Colonic mucosa (tissue), 4 donors: ENCODE measurements at places on chromosomes 3 and 15. TPM values are rescaled to one million over a fixed set of nuclear protein-coding genes. Genes with fewer than 3 reads are reported as not detected.

DNA sequence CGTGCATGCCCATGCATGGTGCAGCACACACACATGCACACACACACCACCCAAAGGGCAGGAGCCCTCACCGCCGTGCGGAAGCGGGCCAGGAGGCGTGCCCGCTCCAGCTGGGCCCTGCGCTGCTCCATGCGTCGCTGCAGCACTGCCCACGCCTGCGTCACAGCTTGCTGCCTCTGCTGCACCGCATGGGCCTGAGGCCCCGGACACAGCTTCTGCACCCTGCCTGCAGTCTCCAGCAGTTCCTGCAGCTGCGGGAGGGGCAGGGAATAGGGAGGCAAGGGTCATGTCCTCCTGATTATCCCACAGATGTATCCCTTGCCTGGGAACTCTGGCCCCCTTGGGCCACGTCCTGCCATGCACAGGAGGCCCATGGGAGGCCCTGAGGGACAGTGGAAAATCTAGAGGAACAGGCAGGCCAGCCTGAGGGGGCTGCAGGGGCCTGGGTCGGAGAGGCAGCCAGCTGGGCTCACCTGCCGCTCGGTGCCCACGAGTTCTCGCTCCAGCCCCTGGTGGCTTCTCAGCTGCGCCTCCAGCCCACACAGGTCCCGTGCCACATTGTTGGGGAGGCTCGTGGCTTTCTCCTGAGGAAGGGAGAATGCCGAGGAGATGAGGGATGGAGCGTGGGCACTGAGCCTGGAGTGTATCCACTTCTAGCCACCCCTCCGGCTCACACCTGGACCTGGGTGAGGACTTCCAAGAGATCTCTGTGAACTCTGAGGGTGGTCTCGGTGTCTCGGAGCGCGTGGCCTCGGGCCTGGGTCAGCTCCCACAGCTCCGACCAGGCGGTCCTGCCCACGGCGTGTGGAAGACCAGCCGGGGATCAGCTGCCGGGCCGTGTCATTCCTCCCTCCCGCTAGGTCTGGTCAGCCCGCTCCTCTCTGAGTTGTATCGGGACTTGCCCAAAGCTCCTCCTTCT lies 23.8 kb downstream of the SPTBN5 start:
- DNase-seq: no peak

GRCh38 chr3:8841472-8841871 lies 72.1 kb upstream of the OXTR start:
- no peak for DNase-seq

EIF1B gene
- 52.4 TPM for total RNA-seq

DNA sequence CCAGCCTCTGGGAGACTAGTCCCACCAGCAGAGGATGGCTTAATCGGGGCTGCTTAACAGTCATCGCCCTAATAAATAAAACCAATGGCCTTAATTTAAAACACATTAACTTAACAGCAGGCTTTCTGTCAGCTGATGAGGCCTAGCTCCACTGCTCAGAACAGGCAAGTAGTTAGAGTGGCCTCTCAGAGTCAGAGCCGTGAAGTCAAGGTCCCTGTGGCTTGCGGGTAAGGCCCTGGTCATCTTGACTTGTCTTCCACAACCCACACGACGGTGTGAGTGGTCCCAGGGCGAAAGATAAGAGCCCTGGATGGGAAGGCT lies 11.8 kb downstream of the XXYLT1 start:
- DNase-seq: no peak

- no peak for DNase-seq
Observed at GRCh38 chr15:71349336-71349735, 234.1 kb downstream of the THSD4 start.

- DNase-seq: no peak
Observed at GRCh38 chr3:170454509-170454908, 35.8 kb downstream of the CLDN11 start.

DNA sequence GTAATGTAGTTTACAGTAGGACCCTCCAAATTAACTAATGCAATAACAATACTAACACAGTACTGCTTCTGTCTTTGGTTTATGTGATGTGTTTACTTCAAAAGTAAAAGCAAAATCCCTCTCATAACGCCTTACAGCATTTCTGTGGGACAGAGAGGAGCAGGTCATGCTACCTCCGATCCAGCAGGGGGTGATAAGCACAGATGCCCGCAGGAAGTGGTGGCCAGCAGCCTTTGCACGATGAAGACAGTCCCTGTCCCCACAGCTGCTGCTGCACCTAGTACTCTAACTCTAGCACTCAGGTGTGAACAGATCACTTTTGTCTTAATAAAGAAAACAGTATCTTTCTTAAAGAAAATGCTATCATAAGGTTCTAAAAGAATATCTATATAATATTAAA lies 38.3 kb downstream of the ANO10 start:
- DNase-seq: no peak

- DNase-seq: no peak
Observed at GRCh38 chr3:128269796-128270195, 116.5 kb downstream of the EEFSEC start.

BOC gene
- 9.8 TPM for total RNA-seq

IQCH gene
- 0.93 TPM for total RNA-seq

- no peak for DNase-seq
Observed at GRCh38 chr3:161637559-161637958, 141.0 kb downstream of the OTOL1 start.

DNA sequence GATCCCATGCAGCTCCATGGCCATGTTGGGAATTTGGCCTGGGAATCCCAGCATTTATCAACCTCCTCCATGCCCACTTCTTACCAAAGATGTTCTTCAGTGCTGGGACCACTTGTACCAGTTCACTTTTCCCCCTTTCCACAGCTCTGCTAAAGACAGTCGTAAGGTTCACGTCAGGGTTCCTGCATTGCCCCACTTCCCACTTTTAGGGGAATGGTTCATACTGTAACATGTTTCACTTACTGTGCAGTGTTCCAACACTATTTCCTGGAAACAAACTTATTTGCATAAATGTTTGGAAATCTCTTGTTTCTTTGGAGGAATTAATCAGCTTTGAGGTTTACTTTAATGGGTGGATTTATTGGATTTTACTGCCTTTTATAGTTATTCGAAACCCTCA lies 17.0 kb downstream of the APH1B start:
- no peak for DNase-seq

DNA sequence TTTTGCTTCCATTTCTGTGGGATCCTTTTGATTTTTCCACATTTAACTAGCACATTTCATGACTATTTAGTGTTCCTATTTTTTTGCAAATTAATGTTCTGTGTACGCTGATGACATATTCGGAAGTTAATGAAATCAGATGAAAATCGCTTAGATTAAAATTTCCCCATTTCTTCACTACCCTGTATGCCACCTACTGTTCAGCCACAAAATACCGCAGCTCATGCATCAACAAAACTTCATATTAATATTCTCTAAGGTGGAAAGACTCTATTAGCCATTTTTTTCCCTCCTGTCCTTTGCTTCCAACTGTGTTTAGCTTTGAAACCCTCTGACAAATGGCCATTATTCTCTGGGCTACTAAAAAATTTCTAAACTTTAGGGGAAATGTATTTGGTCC lies 300.6 kb downstream of the MECOM start:
- DNase-seq: no peak

DNA sequence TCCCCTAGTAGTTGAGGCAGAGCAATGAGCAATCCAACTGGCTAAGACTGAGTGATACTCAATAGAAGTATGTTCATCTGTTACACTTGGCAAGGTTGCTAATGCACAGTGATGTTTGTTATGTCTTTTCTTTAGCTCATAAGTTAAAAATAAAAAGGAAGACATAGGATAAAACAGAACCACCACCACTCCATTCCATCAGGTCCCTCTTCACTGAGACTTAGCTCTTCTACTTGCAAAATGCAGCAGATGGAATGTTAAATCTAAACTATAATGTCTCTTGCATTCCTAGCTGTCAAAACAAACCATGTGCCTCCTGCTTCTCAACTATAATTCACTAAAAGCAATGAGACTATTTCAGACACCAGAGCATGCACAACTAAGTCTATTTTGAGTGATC lies 265.6 kb upstream of the UBE2E2 start:
- no peak for DNase-seq

TRPM1 gene
- total RNA-seq: not detected

DNA sequence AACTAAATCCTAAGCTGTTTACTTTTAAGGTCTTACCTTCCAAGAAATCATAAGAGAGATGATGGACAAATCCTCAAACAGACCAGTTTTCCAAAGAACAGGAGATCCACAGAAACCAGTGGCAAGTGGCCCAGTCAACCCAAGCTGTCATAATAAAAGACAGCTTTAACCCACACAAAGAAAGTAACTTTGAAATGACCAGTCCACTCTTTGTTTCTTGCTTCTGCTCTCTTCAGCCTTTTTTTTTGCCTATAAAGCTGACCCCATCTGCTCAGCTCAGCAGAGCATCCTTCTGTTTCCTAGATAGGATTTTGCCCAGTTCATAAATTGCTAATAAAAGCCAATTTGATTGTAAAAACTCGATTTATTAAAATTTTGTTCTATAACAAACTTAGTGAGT lies 299.4 kb downstream of the OXSM start:
- no peak for DNase-seq

- DNase-seq: no peak
Observed at GRCh38 chr3:103947062-103947461, 1419.6 kb upstream of the ALCAM start.

DNA sequence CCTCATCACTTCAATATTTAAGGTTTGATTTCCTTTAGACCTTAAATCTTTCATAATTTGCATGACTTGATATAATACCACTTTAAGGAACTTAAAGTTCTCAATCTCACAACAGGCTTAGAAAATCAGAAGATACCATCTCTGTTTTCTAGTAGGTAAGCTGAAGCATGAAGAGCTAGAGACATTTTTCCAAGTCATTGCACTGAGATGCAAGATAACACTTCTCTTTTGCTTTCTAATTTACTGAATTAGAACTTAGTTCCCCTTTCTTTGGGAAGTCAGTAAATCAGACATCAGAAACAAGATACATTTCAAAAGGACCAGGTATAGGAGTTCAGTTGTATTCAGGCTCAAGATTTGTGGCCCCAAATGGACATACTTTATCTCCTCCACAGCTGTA lies 79.7 kb downstream of the DZIP3 start:
- no peak for DNase-seq

DCUN1D1 gene
- total RNA-seq: 38.9 TPM

DNA sequence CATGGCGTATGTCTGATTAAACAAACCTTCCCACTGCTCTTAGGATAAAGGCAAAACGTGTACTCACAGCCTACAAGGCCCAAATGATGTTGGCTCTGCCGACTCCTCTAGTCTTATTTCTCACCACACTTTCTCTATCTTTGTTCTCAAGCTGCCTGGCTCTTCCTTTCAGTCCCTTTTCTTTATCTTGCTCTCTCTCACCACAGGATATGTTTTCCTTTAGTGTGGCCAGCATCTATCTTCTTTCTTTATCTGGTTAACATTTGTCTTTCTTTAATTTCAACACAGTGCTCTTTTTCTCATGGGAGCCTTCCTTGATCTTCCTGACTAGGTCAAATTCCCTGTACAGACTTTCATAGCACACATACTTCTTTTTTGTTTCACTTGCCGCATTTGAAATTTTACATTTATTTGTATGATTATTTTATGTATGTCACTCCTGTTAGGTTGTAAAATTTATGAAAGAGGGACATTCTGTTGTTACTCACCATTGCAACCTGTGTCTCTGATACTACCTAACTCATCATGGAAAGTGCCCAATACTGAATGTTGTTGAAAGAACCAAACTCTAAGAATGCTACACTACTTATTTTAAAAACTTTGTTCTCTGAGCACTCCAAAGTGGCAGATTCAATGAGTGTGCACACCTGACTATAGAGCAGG lies 328.9 kb upstream of the CBLB start:
- DNase-seq: no peak

- DNase-seq: peak; percentile 33
Observed at GRCh38 chr3:171183042-171183441, 156.5 kb upstream of the SLC2A2 start.

- no peak for DNase-seq
Observed at GRCh38 chr3:23966328-23966727, 21.2 kb downstream of the NR1D2 start.

THSD4 gene
- 18.8 TPM for total RNA-seq

FYCO1 gene
- total RNA-seq: 30.8 TPM

GRCh38 chr3:172447611-172448579 lies at the start of gene GHSR:
GHSR (minus strand) TSS chr3:172448456; CDS start chr3:172448413, 43 bp downstream.
- no peak for DNase-seq

SLC9C1 gene
- total RNA-seq: 0.15 TPM

PRKCD gene
- 75.0 TPM for total RNA-seq

GOLGA6B gene
- not detected for total RNA-seq

- no peak for DNase-seq
Observed at GRCh38 chr15:69794645-69795469, 302.9 kb downstream of the TLE3 start.

HHLA2 gene
- 192 TPM for total RNA-seq

TRH gene
- total RNA-seq: not detected

DNA sequence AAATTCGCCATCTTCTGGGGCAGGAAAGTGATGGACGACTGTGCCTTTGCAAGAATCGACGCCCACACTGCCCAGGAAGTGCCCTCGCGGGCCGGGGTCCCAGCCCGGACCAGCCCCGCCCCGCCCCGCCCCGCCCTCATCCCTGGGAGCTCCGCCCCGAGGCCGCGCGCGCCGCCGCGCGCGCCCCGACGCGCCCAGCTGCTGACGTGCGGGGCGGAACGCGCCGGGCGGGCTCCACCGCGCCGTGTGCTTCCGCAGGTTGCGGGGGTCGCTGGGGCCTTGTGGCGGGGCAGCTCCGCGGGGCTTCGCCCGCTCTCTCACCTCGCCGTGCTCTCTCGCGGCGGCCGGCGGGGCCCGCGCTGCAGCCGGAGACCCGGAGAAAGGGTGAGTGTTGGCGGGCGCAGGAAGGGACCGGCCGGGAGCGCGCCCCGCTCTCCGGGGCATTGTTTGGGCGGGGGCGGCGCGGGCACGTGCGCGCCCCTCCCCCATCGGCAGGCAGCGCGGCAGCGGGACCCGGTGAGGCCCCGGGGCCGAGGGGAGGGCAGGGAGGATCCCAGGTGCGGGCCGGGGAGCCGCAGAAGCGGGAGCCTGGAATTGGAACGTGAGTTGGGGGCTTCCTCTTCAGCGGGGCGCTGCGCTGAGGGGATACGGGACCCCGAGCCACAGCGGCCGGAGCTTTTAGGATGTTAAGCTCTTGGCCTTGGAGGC lies at the start of gene YEATS2:
Gene YEATS2 (plus strand): TSS at position 188 of the 708 bp plus-strand sequence. CDS start 17,366 bp downstream, outside the sequence.
- DNase-seq: peak; percentile 67

DNA sequence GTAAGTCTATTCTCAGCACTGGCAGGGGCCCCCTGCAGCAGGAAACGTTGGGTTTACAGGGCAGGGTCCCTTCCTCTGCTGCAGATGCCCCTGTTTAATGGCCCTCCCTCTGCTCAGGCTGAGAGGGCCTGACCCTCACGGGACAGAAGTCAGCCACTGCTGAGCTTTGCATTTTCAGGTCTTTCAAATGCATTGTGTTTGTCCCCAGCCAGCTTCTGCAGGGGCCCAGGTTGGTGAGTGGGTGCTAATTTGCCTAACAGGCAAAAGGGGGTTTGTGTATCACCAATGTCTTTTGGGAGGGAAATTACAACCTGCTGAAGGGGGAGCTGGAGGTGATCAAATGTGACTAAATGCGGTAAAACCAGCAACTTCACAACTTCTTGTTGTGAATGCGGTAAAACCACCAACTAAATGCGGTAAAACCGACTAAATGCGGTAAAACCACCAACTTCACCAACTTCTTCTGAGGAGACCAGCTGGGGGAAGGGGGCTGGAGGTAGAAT lies 44.8 kb upstream of the UBE2E1 start:
- DNase-seq: no peak

GRCh38 chr3:140022066-140022770 lies 87.2 kb downstream of the CLSTN2 start:
- no peak for DNase-seq

- no peak for DNase-seq
Observed at GRCh38 chr15:67358391-67358790, 103.8 kb downstream of the IQCH start.

GRCh38 chr3:156859578-156859977 lies 33.4 kb downstream of the LEKR1 start:
- DNase-seq: no peak

SPESP1 gene
- total RNA-seq: 5.9 TPM

COL6A5 gene
- not detected for total RNA-seq
